GM19239 (cell line): ENCODE measurements at places on chromosomes 7 and 10.
A peak's percentile ranks its signal among the peaks of the same experiment; 100 is the strongest.

- no peak for DNase-seq
Observed at GRCh38 chr10:131406676-131407392, 95.3 kb upstream of the TCERG1L start.

- DNase-seq: no peak
Observed at GRCh38 chr10:5142199-5142598, 42.8 kb downstream of the AKR1C8 start.

DNA sequence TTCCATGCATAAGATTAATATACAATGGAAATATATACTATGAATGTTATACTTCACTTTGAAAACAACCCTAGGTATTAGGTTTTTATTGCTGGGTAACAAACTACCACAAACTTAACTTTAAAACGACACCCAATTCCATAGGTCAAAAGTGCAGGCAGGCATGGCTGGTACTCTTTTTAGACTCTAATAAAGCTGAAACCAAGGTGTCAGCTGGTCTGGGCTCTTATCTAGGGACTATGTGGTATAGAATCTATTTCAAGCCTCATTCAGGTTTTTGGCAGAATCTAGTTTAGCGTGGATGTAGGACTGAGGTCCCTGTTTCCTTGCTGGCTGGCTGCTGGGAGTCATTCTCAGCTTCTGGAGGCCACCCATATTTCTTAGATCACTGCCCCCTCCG lies 65.0 kb upstream of the TMEM168 start:
- DNase-seq: no peak

DNA sequence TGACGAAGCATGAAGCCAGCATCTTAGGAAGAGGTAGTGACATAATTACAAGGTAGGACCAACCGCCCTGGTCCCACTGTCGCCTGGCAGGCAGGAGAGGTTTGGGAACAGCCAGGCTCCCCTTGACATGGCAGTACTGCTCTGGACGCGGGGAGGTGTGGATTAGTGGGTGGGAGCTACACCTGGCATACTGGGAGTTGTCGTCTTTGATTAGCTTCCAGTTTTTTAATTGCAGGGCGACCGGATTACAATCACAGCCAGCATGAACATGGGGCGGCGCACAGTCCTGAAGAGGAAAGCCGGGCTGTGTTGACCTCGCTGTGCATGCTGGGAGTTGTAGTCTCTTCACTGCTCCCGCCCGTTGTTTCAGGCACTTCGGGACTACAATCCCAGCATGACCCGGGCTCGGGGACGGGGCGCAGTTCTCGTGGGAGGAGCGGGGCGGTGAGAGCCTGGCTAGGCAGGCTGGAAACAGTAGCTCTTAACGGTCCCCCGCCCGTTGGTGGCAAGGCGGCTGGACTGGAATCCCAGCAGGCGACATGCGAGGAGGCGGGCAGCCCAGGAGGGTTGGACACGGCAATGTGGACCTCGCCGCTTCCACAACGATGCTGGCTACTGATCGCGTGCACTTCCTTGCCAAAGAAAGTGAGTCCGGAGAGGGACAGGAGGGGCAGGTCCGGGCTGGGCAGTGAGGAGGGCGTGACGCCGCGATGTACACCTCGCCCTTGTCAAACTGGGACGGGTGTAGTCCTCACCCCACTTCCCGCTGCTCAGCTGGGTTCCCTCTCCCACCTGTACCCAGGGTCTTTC lies 98.0 kb upstream of the ZNF722 start:
- DNase-seq: no peak

DNA sequence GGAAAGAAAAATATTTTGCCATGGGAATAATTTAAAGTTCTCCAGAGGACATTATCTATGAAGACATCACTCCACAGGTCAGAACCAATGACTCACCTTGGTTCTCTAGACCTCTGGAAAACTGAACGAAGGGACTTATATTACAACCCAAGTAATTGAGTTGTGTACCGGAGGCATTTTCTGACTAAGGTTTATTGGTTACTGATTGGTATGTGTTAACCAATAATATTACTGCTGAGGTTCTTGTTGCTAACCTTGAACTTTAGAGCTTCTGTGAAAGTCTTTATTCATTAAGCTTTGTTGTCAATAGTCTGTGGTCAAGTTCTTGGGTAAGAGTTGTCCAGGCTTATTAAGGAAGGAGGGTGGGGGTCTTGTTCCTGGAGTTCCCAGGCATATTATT lies 78.1 kb upstream of the MTPN start:
- DNase-seq: no peak

DNA sequence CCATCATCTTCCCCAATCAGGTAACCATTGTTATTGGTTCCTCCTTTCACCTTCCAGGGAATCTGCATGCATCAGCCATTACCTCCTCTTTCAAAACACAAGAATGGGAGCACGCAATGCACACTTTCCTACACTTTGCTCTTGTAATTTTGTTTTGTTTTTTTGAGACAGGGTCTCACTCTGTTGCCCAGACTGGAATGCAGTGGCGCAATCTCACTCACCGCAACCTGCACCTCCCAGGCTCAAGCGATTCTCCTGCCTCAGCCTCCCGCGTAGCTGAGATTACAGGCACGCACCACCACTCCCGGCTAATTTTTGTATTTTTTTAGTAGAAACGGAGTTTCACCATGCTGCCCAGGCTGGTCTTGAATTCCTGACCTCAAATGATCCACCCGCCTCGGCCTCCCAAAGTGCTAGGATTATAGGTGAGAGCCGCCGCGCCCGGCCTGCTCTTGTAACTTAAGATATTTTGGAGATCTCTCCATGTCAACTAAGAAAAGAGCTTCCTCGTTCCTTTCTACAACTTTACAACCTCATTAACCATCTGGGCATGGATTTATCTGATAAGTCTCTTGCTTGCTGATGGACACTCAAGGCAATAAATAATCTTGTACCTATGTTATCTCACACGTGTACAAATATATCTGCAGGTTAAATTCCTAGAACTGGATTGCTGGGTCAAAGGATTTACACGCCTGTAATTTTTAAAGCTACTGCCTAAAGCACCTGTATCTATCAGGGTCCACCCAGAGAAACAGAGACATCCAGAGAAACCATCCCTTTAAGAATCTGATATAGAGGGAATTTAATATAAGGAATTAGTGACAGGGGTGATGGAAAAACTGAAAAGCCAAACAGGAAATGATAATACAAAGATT lies 4.2 kb downstream of the CYTH3 start:
- DNase-seq: no peak

GRCh38 chr10:2798336-2799022 lies 268.9 kb upstream of the PFKP start:
- DNase-seq: no peak

DNA sequence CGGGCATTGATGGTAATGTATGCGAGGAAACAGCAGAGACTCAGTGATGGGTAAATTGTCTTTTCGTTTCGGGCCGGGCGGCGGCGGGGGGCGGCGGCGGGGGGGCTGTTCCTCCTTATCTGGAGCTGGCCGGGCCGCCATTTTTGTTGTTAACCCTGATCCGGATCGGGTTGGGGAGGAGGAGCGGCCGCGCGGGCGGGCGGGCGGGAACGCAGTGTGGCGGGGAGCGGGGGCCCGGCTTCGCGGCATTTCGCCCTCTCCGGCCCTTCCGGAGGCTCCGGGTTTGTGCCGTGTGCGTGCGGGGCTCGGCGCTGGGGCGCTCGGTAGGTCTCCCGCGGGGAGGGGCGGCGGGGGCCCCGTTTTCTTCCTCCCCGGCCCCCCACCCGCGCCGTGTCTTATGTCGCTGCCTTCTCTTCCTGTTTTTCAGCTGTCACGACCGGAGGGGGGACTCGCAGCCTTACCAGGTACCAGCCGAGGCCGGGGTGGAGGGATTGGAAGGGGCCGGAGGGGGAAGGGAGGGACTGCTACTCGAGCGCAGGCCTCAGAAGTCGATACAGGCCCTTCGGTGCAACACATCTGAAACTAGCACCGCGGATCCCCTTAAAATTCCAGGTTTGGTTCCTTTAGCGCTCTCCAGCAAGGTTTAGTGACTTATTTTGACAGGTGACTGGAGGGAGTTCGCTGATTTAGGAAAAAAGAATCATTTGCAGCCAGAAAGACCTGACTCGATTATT lies 820 bp downstream of the WAC start:
- DNase-seq: peak; percentile 26

DNA sequence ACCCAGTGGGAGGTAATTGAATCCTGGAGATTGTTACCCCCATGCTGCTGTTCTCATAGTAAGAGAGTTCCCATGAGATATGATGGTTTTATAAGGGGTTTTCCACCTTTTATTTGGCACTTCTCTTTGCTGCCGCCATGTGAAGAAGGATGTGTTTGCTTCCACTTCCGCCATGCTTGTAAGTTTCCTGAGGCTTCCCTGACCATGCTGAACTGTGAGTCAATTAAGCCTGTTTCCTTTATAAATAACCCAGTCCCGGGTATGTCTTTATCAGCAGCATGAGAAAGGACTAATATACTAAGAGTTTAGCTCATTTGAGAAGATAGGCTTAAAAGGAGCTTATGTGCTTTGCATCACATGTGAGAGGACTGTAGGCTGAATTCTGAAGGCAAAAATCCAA lies 29.3 kb downstream of the TMEM248 start:
- DNase-seq: no peak

- no peak for DNase-seq
Observed at GRCh38 chr7:26292768-26293560, 1.3 kb downstream of the SNX10 start.

GRCh38 chr7:5425507-5426225 lies 2.0 kb upstream of the TNRC18 start:
- DNase-seq: no peak

- DNase-seq: no peak
Observed at GRCh38 chr10:91420868-91421267, 10.7 kb downstream of the HECTD2 start.

DNA sequence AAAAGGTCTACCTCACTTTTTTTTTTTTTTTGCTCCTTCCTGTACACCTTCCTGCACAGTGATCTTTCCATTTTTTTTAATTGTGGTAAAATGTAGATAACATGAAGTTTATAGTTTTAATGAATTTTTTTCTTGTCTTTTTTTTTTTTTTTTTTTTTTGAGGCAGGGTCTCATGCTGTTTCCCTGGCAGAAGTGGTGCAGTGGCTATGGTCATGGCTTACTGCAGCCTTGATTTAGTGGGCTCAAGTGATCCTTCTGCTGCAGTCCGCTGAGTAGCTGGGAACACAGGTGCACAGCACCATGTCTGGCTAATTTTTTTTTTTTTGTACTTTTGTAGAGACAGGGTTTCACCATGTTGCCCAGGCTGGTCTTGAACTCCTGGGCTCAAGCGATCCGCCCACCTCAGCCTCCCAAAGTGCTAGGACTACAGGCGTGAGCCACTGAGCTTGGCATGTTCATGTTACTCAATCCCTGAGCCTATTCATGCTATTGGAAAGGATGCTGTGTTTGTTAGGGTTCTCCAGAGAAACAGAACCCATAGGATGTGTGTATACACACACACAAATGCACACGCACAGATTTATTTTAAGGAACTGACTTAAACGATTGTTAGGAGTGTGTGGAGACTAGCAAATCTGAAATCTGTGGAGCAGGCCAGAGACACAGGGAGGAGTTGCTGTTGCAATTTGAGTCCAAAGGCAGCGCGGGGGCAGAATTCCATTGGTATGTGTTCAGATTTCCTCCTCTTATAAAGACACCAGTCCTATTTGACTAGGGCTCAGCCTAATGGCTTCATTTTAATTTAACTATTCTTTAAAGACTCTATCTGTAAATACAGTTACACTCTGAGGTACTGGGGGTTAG lies 29.1 kb downstream of the GALNT11 start:
- DNase-seq: no peak

DNA sequence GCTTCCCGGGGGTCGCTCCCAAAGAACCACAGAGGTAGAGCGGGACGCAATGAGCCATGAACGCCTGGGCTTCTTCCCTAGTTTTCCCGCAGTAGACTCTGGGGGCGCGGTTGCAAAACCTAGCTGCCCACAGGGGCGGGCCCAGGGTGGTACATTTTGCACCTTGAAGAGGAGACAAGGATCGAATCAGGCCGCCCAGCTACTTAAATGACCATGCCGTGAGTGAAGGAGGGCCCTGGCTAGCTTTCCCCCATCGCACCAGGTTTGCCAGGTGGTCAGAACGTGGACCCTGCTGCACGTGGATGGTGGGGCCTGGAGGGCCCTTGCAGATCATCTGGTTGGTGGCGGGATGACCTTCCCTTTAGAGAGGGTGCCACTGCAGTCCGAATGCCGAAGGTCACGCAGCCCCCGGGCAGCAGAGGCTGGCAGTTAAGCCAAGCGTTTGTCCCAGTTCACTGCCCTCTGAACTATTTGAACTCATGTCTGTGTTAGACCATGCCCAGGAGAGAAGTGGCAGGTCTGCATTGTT lies 604 bp upstream of the SHTN1 start:
- DNase-seq: no peak

DNA sequence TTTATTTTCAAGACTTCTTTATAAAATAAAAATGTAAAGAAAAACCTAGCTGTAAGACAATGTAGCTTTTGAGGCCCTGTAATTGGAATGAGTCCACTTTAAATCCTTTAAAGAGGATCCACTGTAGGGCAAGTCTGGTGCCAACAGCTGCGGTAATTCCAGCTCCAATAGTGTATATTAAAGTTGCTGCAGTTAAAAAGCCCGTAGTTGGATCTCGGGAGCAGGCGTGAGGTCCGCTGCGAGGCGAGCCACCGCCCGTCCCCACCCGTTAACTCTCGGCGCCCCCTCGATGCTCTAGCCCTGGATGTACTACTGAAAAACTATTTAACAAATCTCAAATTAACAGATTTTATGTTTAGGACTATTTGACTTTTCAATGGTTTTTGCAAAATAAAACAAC lies 414.7 kb upstream of the SEMA3C start:
- DNase-seq: no peak

DNA sequence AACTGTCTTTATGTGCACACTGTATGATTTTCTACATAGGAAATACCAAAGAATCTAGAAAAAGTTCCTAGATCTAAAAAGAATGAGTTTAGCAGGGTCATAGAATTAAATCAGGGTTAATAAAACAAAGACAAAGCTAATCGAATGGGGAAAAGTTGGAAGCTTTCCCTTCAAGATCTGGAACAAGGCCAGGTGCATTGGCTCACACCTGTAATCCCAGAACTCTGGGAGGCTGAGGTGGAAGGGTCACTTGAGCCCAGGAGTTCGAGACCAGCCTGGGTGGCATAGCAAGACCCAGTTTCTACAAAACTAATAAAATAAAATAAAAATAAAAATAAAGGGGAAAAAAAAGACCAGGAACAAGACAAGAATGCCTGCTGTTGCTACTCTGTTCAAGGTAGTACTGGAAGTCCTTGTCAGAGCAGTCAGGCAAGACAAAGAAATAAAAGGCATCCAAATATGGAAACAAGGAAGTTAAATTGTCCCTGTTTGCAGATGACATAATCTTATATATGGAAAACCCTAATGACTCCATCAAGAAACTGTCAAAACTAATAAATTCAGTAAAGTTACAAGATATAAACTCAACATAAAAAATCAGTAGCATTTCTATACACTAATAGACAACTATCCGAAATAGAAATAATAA lies 76.1 kb upstream of the RHEB start:
- no peak for DNase-seq

- DNase-seq: no peak
Observed at GRCh38 chr7:135169964-135170273, 588 bp downstream of the CYREN start.
